ENCODE measurements at places on chromosomes 12 and 14.

DNA sequence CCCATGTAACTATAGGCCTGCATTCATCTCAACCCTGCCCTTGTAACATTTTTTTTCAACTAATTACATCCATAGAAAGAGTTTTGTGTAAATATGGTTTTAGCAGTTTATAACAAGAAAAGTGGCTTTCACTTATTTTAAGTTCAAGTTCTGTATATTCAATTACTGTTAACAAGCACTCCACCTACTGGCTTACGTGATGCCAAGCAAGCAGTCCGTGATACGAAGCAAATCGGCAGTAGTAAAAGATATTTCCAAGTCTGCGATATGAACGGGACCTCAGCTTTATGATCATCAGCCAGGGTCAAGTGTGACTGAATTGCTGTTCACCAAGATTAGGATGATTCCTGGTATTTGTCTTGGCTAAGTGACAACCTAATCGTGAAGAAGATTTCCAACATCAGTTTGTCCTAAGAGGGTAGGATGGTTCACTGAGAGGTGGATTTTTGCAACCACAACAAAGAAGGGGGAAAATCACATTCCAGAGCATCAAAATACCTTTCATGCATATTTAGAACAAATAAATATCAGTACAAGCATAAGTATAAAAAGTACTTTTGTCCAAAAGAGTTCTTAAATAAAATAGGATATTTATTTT lies 456.2 kb downstream of the FOXG1 start:
- peak; percentile 31 for DNase-seq

DNA sequence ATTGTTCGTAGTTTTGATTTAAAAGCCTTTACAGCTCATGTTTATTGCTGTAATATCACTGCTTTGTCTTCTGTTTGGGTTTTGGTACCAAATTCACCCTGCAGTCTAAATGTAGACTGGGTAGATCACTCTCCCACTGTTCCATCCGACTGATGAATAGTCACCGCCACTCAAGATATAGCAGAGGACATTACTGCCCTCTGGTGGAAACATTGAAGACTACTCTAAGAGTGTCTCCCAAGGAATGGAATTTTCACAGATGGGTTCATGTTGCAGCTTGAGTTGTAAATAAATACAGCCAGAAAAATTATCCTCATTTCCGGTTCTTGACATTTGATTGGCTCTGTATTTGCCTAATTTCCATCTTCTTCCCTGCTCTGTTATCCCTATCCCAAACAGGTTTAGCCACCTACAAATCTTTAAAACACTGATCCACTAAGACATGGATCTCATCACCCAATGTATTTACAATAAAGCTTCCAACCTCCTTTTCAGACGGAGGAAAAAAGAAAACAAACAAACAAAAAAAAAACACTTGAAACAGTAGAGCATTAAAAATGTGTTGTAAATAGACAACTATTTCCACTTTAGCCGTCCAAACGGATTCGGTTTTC lies 198.3 kb upstream of the CPNE8 start:
- no peak for DNase-seq

DNA sequence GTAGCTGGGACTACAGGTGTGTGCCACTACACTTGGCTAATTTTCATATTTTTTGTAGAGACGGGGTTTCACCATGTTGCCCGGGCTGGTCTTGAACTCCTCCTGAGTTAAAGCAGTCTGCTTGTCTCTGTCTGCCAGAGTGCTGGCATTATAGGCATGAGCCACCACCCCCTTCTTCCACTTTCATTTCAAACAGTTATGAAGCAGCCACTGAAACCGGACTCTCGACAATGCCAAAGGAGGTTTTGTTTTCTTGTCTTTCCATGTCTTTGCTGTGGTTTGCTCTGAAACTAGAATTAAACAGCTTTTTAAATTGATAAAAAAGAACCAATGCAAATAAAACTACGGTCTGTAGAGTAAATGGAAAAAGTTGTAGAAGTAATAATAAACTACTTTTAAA lies 30.4 kb downstream of the RAP1B start:
- DNase-seq = no peak

- no peak for DNase-seq
Measured at GRCh38 chr14:36424478-36425102, 95.4 kb downstream of the NKX2-1 start.

GRCh38 chr12:122205053-122205925 lies 1.8 kb downstream of the B3GNT4 start:
- DNase-seq = no peak

DNA sequence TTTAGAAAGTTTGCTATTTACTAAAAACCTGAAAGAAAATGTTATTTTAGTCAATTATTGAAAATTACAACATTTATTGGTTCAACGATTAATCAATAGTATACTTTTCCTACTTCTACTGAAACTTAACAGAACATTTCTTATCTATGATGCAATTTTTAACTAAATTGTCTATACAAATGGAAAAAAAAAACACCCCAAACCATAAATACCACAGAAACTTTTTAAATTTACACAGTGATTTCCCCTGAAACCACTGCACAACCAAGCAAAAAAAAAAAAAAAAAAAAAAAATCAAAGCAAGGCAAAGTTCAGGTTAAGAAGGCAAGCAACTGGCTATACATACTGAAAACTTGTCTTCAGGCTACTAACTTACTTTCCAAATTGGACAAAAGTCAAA lies 71.9 kb upstream of the POC1B start:
- DNase-seq = no peak

GRCh38 chr12:25882266-25882665 lies 76.2 kb upstream of the RASSF8 start:
- no peak for DNase-seq

GRCh38 chr14:30874999-30875787 lies 834 bp downstream of the COCH start:
- no peak for DNase-seq

GRCh38 chr14:87971010-87971409 lies 22.0 kb downstream of the GALC start:
- DNase-seq = no peak

DNA sequence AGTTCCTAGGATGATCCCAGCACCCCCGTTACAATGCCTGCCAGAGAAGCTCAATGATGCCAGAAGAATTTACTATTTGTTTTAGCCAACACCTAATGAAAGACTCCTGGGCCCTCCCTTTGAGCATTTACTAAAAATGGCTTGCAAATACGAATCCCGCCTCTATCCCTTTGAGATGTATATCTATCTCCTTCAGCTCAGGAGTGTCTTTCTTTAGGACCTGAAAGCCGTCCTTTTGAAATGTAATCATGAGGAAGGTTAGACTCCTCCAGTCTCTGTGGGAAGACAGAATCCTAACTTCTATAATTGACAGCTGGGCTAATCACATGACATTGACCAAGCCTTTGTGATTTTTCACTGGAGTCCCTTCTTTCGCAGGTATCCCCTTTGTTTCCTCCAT lies 19.2 kb upstream of the DYNC1H1 start:
- DNase-seq = no peak

DNA sequence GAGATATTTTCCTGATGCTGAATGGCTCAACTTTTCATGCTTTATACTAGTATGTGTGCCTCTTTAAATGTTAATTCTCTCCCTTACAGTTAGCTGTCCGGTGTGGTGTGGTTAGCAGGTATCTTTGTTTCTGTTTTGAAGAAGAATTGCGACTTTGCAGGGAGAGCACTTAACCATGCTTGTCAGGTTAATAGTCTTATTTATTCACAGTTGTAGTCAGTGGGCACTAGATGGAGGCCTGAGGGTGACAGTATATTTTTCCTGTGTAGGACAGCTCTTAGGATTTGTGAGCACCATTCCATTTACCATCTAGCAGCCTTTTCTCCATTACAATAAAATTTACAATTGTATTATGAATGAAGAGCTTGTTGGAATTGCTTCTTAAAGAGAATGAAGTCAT lies 34.9 kb downstream of the PDE3A start:
- no peak for DNase-seq

All from amniotic stem cell (primary cell).